ENCODE measurements at places on chromosomes 1 and 21.

DNA sequence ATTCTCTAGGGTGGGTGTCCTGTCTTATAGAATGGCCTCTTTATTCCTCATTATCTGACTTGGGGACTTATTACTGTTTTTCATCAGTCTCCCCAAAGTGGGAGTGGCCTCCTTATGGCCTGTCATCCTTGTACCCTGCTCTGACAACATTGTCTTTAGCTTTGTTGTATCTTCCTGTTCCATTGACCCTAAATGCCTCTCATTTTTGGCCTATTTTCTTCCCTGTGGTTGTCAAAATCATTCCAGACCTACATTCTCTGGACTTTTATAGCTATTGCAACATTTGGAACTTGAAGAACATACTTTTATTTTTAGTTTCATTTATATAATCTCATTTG, 9.7 kb downstream of the SFT2D2 start:
- no peak for DNase-seq

GRCh38 chr21:39675590-39675989, 62.9 kb downstream of the B3GALT5 start:
- DNase-seq = no peak

DNA sequence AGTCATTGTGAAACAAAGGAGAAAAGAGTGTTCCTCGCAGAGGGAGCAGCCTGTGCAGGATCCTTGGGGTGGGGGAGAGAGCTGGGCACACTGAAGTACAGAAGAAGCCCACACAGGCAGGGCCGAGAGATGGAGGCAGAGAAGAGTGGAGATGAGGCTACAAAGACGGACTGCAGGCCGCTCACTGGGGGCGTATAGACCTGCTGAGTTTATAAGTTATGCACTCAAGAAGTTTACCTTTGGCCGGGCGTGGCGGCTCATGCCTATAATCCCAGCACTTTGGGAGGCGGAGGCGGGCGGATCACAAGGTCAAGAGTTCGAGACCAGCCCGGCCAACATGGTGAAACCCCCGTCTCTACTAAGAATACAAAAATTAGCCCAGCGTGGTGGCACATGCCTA, 7.6 kb upstream of the SLAMF9 start:
- no peak for DNase-seq

GRCh38 chr21:45551316-45551715, 9.1 kb upstream of the SLC19A1 start:
- no peak for DNase-seq

- DNase-seq = no peak
These were observed 4.1 kb downstream of the ZNF362 start for GRCh38 chr1:33260439-33260838.

- DNase-seq = no peak
These were observed 6.1 kb downstream of the AK2 start for GRCh38 chr1:33030575-33030974.

DNA sequence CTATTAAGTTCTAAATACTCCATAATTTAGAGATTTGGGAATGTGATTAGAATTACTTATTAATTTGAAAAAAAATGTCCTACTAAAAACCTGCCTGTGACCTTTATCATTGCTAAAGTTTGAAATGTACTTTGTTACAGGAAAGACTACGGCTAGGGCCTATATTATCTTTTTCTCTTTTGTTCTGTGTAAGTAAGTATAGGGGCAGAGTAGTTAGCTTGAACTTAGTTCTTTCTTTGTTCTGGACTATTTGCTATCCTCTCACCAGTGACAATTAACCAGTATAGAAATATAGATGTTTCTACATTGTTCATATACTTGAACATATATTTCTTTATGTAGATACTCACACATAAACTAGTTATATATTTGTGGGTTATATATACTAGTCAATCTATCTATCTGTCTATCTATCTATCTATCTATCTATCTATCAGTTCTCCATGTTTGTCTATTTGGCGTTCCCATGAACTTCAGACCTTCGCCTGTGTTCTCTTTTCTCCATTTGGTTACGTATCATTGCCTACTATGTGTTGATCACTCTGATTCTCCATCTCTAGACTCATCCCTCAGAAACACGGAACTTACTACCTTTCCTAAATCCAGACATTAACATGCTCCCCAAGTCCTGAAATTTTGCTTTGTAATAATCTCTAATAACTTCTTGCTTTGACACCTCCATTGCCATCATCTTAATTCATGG, 3.3 kb downstream of the PTPRC start:
- DNase-seq = no peak

GRCh38 chr21:43893536-43894205, 28.6 kb downstream of the AGPAT3 start:
- DNase-seq = no peak

- no peak for DNase-seq
These were observed 12.8 kb upstream of the MIXL1 start for GRCh38 chr1:226210571-226211176.

DNA sequence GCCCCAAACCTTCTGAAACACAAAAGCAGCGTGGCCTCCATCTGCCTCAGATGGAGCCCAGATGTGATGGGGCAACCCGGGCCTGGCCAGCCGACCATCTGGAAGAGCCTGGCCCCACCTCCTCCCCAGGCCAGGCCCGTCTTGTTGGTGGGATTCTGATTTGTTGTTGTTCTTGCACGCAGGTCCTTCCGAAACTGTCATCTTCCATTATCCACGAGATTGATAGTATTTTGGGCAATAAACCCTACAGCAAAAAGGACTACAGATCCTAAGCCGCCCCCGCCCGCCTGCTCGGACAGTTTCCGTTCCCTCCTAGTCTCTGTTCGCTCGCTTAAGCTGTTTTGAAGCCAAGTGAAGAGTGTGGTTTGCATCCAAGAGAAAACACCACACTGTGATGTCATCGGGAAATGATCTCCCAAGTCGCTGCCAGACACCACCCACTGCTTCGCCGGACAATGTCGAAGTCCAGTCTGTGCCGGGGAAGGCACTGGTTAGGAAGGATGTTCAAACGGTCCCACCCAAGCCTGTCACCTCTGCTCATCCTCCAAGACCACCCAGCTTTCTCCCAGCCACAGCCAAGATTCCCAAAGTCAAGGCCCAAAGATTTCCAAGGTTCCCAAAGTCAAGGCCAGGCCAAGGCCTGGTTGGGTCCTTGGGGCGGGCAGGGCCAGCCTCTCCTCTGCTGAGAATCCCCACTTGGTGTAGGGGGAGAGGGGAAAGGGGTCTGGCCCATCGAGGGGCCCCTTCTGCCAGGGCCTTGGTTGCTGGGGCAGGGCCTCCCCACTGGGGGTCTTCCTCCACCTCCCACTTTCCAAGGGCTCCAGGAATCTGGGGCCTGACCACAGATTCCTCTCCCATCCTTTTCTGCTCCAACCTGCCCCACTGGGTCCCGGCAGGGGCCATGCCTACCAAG, 52.9 kb downstream of the KCNAB2 start:
- DNase-seq = no peak

DNA sequence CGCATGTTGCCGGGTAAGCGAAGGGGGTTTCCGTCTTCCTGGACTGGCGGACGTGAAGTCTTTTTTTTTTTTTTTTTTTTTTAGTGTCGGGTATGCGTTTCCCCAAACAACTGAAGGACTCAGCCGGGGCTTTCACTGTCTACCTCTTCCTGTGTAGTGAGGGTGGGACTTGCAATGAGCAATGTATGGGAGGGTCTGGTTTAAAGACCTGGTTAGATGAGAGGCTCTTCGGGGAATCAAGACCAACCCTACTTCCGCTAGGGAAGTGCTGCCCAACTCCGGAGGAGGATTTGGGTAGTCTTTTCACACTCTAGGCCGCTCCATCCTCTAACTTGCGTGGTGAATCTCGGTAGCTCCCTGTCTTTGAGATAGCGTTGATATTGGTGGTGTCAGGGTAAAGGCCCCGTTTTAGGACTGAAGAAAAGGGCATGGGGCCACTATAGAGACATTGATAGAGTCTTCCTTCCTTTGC, 754 bp downstream of the PRRC2C start:
- peak; percentile 45 for DNase-seq

- DNase-seq = no peak
These were observed 2.9 kb upstream of the C1orf105 start for GRCh38 chr1:172417557-172417956.
